Activated naive CD8-positive, alpha-beta T cell treated with anti-CD3 and anti-CD28 coated beads for 36 hours (primary cell): ENCODE measurements at places on chromosomes 3 and 15. TPM values are rescaled to one million over a fixed set of nuclear protein-coding genes. Genes with fewer than 3 reads are reported as not detected.

GRCh38 chr15:43168192-43169107, 16.8 kb upstream of the CCNDBP1 start:
- no peak for DNase-seq

GRCh38 chr15:73930790-73931281, 4.6 kb downstream of the LOXL1 start:
- DNase-seq = no peak

DNA sequence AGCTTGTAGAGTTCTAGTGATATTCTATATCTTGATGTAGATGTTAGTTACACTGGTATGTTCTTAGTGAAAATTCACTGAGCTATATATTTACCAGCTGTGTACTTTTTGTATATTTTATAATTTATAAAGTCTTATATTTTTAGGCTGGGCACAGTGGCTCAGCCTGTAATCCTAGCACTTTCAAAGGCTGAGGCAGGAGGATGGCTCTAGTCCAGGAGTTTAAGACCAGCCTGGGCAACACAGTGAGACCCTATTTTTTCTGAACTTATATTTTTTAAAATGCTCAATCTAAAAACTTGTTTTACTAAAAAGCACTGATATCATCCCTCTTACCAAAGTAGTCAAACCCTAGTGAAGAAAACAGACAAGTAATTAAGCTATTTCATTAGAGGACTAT, 5.1 kb downstream of the MYO9A start:
- no peak for DNase-seq

TTLL13 gene
- total RNA-seq = 0.41 TPM

GRCh38 chr3:16596352-16597032, 8.7 kb downstream of the DAZL start:
- DNase-seq = peak; percentile 36

- DNase-seq = no peak
These were observed 49.5 kb upstream of the SEC13 start for GRCh38 chr3:10370429-10370828.

DNA sequence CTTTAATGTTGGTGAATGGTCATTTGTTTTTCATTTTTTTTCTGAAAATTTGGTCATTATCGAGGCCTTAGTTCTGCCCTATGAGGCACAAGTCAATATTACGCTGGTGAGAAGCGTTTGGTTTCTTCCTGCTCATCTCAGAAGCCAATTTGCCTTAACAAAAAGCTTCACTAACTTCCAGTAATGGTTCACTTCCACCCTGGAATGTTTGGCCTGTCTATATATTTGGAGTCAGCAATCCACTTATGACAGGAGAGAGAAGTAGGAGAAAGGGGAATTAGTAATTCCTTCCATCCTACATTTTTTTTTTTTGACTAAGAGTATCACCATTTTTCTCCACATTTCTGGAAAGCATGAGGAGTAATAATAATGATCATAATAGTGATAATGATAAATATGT, 124.4 kb downstream of the DIPK2A start:
- no peak for DNase-seq

- no peak for DNase-seq
These were observed 311.8 kb upstream of the ARRDC4 start for GRCh38 chr15:97648728-97649127.

CLRN1 gene
- not detected for total RNA-seq

MINDY4B gene
- not detected for total RNA-seq

PAK6 gene
- 0.18 TPM for total RNA-seq

SQOR gene
- total RNA-seq = 57.0 TPM

DNA sequence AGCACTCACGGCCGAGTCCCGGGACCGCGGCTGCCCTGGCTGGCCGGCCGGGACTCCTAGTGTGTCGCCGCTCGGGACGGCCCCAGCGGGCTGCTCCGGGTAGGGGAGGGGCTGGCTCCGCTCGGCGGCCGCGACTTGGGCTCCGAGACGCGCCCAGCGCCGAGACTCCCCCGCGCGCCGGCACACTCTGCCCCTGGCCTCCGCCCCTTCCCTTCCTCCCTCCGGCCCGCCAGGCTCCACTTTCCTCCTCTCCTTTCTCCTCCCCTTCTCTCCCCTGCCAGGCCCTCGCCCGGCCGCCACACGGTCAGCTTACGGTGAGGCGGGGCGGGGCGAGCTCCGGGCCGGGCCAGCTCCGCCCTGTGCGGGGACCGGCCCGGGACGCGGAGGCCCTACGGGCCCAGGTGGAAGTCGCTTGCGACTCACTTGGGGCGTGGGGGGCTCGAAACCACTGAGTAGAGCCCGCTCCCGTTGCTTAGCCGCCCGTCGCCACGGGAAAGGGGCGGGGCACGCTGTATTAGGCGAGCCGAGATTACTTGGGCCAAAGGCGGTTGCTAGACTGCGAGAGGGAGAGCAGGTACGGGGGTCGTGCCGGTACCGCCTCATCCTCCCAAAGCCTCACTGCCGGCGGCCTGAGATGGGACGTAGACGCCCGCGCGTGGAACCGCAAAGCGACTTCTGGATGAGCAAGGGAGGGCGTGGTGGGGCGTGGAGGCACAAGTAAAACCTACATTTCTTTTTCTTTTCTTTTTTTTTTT, at the start of gene ITGB5:
TSS of gene ITGB5 (minus strand) at position 189 of the 755 bp plus-strand sequence. CDS start 365 bp downstream, outside the sequence.
- DNase-seq = peak; percentile 57

DNA sequence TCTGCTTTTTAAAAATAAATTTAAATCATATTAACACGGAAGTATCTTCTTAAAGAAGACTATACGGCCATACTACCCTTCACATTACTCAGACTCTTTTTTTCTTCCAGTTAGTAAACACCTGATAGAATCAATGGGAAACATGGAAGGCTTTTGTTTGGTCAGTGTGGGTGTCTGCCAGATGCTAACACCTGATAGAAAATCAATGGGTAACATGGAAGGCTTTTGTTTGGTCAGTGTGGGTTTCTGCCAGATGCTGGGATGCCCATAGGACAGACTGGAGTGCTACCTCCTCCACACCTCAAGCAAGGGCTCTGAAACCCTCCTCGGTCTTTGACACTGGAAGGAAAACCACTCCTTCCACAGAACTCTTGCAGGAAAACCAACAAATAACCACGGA, 29.2 kb downstream of the HACL1 start:
- no peak for DNase-seq

DNA sequence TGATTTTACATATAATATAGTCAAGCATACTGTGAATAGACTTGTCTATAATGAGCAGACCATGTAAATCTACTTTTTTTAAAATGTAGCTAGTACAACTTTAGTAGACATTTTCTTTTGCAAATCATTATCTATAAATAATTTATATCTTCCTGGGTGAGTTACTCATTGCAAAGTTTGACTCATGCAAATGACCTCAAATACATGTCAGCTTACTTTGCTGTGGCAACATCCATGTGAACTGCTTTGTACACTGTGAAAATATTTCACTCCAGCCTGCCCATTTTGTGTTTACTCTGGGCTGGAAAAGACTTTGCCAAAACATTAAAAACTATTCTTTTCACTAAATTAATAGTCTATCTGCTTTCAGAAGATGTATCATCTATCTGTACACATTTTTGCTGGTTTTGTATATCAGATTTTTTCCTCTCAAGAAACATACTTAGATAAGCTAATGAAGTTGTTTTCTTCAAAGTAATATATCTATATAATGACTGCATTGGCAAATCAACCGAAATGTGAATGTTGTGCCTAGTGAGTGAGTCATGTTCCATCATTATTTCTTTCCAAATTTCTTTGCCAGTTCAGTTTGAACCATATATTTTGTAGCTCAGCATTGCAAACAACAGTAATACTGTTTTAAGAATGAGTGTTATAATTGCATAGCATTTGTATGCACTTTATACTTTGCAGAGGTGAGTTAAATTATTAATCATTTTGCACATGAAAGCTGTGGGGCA, 26.5 kb downstream of the IGSF10 start:
- DNase-seq = no peak

GRCh38 chr15:51855612-51856011, 26.2 kb downstream of the TMOD3 start:
- DNase-seq = no peak

DNA sequence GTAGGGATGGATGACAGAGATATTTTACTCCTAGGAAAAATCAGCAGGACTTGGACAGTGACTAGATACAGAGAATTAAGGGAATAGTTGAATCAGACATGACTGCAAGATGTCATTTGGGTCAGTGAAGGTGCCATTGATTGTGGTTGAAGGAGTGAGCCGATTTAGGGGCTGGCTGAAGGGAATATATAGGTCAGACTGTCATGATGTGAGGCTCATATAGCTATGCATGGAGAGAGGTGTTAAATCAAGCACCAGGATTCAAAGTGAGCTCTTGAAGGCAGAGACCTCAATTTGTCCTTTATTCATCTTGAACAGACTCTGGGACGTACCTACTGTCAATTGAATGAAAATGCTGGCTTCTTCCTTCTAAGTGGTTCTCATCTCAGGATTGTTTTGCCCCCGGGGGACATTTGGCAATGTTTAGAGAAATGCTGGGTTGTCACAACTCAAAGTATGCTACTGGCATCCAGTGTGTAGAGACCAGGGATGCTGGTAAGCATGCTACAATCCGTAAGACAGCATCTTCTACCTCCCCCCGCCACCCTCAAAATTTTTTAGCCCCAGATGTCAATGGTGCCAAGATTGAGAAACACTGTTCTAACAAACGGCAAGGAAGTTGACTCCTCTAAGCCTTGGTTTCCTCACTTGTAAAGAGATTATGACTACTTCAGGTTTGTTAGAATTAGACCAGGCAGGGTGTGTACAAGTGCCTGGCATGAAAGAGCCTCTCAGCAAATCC, 7.8 kb downstream of the ATP2C1 start:
- DNase-seq = no peak

GRCh38 chr3:105752791-105753415, 115.9 kb downstream of the CBLB start:
- no peak for DNase-seq

DNA sequence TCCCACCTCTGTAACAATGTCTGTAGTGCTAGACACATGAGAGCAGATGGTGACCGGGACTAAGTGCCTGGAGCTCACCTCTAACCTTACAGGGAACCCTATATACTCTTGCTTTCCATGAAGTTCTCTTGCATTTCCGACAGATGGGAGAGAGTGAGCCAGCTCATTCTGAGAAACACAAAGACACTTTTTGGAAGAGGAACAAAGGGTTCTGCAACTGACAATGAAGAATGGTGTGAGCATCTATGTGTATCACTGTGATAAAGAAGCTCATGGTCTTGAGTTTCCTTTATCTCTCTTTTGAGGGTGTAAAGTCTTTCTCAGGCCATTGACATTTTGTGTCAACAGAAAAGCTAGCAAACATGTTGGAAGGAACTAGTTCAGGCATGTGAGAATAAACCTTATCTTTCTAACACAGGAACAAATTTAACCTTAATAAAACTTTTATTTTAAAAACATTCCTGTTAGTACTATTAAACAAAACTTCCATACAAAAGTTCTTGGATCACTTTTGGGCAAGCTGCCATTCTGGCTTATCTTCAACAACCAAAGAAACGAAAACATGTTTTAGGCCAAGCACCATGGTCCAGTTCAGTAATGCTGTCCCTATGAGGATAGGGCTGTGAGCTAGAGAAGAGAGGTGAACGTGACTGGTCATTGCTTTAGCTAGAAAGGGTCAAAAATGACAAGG, 142.7 kb downstream of the THRB start:
- DNase-seq = no peak

- DNase-seq = no peak
These were observed 145.5 kb downstream of the WNT5A start for GRCh38 chr3:55341502-55342031.

DNA sequence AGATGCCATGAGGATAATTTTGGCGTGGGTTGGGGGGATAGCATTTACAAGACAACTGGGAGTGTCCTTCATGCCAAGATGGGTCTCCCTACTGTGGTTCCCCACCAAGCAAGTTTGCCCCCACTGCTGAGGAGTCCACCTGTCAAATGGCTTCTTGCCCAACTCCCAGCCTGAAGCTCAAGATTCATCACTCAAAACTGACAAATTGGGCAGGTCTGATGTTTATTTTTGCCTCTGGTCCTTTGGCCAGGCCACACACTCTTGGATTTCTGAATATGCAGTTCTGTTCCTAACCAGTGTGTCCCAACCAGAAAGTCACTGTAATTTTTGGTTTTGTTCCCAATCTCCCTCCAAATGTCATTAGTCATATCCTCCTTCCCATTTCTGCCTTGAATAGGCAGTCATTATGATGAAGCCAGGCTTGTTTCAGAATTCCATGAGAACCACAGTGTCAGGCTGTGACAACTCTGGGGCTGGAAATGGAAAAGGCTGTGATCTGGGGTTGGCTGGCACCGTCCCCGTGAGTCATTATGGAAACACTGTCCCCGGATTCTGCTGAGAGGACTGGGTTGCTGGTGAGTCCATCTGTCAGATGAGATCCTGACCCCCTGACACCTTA, 29.3 kb upstream of the MEF2A start:
- DNase-seq = no peak

GRCh38 chr15:78617076-78617475, 3.7 kb downstream of the CHRNA3 start:
- no peak for DNase-seq

- no peak for DNase-seq
These were observed 80.3 kb upstream of the FLNB start for GRCh38 chr3:57927916-57928315.

DNA sequence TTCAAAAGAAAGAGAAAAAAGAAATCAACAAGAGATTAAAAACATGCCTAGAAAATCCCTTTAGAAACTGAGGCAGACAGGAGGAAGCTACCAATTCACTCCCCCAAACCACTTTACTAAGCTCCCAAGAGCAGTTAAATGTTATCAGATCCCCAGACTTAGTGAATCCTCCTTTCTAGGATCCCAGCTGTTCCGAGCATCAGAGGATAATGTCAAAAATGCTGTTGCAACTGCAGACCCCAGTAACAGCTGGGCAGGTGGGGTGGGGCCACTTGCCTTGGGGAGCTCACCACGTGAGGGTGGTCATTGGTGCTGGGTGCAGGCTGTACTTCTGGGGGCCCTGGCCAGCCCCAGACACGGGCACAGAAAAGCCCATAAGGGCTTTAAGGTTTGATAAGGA, 9.1 kb downstream of the POMGNT2 start:
- no peak for DNase-seq

RNF168 gene
- total RNA-seq = 27.1 TPM

STAC gene
- not detected for total RNA-seq

- DNase-seq = no peak
These were observed 908 bp upstream of the ADPGK start for GRCh38 chr15:72784456-72784876.

GP5 gene
- total RNA-seq = 0.80 TPM

DNA sequence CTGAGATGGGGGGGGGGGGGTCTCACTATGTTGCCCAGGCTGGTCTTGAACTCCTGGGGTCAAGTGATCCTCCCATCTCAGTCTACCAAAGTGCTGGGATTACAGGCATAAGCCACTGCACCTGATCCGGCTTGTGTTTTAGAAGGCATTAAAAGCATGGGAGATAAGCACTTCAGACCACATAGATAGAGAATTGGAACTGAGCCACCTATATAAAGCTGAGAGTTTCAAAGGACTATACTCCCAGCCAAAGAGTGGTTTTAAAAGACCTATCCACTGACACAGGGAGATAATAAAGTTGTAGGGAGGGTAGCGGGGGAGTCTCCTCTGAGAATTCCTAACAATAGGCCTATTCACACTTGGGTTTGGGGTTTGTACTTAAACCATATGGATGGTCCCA, 34.8 kb downstream of the DENND4A start:
- no peak for DNase-seq
